ENCODE measurements at places on chromosomes 12 and 14. TPM values are rescaled to one million over a fixed set of nuclear protein-coding genes. Genes with fewer than 3 reads are reported as not detected.

KRT79 gene
- not detected for total RNA-seq

CD69 gene
- total RNA-seq, result 1.2 TPM

CDK2 gene
- 8.7 TPM for total RNA-seq

TMEM19 gene
- total RNA-seq, result 15.6 TPM

ARHGAP9 gene
- 11.0 TPM for total RNA-seq

TAS2R19 gene
- 2.3 TPM for total RNA-seq

KCNC2 gene
- not detected for total RNA-seq

PAX9 gene
- total RNA-seq, result not detected

GRCh38 chr12:62205346-62205745 lies 54.9 kb upstream of the USP15 start:
- DNase-seq, result no peak

GRCh38 chr14:101494826-101495225 lies 66.5 kb upstream of the DIO3 start:
- peak; percentile 28 for DNase-seq

GRCh38 chr12:112907415-112908157 lies 824 bp downstream of the OAS1 start:
- no peak for DNase-seq

- no peak for DNase-seq
These were observed 7.2 kb downstream of the DMAC2L start for GRCh38 chr14:50319293-50319692.

DNA sequence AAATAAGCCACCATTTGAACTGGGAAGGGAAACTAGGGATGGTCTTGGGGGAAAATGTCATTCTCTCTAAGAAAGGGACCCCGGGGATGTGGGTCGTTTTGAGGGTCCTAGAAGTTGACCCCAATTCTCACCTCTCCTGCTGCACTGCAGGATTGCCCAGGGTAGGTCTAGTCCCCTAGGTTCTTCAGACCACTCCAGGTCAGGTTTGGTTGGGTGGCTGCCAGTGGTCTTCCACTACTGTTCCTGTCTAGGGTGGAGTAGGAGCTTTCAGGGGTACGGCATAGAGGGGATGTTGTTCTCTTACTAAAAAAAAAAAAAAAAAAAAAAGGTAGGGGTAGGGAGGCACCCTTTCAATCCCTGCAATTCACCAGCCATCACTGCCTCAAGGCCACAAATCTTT lies 7.3 kb downstream of the HOXC8 start:
- DNase-seq, result no peak

GRCh38 chr14:59254146-59254910 lies 65.9 kb downstream of the DAAM1 start:
- DNase-seq, result no peak

DNA sequence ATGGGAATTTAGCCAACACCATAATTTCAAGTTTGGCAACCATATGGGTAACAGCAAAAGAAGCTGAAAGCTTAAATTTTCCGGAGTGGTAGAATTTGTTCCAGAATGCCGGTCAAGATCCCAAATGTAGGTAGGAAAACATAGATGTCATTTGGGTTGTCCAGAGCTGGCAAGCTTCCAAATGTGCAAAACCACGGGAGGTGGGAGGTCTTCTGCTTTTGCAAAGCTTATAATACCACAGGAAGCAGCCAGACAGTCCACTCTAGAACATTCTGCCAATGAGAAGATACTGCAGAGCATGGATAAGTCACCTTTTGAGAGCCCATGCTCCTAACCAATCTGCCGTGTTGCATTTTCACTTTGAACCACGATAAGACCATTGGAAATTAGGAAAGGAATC lies 26.4 kb upstream of the BATF start:
- no peak for DNase-seq

DNA sequence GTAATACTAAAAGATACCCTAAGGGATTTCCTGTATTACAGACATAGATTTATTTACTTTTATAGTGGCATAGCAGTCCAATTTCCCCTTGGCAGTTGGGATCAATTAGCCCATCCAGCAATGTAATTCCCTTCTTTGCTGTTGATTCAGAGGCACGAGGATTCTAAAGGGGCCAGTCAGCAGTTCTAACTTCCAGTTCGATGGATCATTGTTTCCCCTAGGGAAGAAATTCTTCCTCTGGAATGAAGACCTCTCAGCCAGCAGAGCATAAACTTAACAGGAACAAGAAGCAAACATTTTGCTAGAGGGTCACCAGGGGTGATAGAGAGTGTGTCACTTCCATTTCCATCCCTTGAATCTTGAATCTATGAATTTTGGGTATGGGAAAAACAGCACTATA lies 395.7 kb upstream of the NOVA1 start:
- no peak for DNase-seq

GRCh38 chr12:15497671-15498292 lies 175.5 kb downstream of the PTPRO start:
- no peak for DNase-seq

GRCh38 chr12:30500532-30500931 lies 195.1 kb downstream of the IPO8 start:
- no peak for DNase-seq

- DNase-seq, result no peak
These were observed 105.9 kb downstream of the NTF3 start for GRCh38 chr12:5537771-5538170.

GRCh38 chr12:41034686-41035085 lies 153.4 kb upstream of the PDZRN4 start:
- DNase-seq, result no peak

DNA sequence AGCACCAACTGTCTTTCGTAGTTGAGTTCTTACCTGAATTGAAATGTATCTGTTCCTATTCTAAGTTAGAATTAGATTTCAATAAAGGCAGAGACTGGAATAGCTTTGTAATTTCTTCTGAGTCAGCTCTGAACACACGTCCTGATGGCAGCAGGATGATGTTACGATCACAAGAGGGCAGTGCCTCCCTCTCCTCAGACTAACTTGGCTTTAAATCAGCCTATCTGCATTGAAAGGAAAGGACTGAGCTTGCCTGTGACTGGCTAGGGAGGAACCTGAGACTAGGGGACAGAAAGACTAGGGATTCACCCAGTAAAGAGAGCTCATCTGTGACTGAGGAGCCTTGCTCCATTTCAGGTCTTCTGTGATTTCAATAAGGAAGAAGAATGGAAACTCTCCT lies 323.7 kb upstream of the OR4E1 start:
- DNase-seq, result no peak

- no peak for DNase-seq
These were observed 59.2 kb downstream of the STXBP6 start for GRCh38 chr14:24990773-24991172.

GRCh38 chr12:62839869-62840660 lies 94.9 kb downstream of the PPM1H start:
- DNase-seq, result no peak

GRCh38 chr14:50055461-50056228 lies 60.7 kb downstream of the VCPKMT start:
- no peak for DNase-seq

- no peak for DNase-seq
These were observed 161.1 kb downstream of the NUAK1 start for GRCh38 chr12:105977652-105978051.

Data from right lobe of liver (tissue), 6 donors.